ENCODE measurements at places on chromosomes 1 and 21.

DNA sequence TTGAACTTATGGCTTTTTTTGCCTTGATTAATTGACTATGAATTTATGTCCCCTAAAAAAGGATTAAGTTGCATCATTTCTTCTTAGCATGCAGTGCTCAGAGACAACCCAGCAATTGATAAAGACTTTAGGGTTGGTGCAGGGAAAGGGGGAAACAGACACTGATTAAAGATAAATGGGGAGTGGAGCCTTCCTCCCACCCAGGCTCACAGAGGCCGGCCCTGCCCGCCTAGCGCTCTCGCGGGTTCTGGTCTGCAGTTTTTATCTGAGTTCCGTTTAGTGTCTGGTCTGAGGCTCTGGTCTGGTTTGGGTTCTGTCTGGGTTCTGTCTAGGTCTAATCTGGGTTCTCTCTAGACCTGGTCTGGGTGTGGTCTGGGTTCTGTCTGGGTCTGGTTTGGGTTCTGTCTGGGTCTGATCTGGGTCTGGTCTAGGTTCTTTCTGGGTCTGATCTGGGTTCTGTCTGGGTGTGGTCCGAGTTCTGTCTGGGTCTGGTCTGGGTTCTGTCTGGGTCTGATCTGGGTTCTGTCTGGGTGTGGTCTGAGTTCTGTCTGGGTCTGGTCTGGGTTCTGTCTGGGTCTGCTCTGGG is 48.1 kb downstream of the ABCG1 start:
- DNase-seq, result no peak

- no peak for DNase-seq
Measured at GRCh38 chr1:104592926-104593325, 843.2 kb downstream of the AMY1C start.

DNA sequence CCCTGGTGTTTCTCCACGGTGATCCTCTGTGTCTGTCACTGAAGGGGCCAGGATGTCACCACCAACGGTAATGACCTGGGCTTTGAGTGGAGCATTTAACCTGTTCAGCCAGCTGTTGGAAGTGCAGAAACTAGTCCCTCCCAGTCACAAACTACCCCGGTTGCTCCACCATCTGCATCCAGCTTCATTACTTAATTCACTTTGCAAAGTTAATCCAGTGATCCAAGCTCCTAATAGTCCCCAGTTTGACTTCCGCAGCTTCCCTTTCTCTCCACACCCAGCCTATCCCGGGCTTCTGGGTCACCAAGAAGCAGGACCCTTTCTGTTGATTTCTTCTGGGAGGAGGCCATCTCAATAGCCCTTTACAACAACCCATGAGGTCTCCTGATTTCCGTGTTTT is 63.5 kb downstream of the MDM4 start:
- DNase-seq, result no peak

GRCh38 chr1:6880951-6881690 is 95.9 kb downstream of the CAMTA1 start:
- no peak for DNase-seq

GRCh38 chr1:31617218-31617915 is at the start of gene HCRTR1:
HCRTR1 (plus strand) TSS chr1:31617689; CDS start chr1:31619193, 1,504 bp downstream.
- no peak for DNase-seq
